ENCODE measurements at places on chromosomes 16 and 17.

GRCh38 chr17:73986641-73987177 is 216.8 kb upstream of the RPL38 start:
- no peak for DNase-seq

- DNase-seq: no peak
Measured at GRCh38 chr16:71916397-71916920, 21.1 kb downstream of the IST1 start.

- DNase-seq: no peak
Measured at GRCh38 chr17:78821961-78822360, 18.7 kb downstream of the USP36 start.

DNA sequence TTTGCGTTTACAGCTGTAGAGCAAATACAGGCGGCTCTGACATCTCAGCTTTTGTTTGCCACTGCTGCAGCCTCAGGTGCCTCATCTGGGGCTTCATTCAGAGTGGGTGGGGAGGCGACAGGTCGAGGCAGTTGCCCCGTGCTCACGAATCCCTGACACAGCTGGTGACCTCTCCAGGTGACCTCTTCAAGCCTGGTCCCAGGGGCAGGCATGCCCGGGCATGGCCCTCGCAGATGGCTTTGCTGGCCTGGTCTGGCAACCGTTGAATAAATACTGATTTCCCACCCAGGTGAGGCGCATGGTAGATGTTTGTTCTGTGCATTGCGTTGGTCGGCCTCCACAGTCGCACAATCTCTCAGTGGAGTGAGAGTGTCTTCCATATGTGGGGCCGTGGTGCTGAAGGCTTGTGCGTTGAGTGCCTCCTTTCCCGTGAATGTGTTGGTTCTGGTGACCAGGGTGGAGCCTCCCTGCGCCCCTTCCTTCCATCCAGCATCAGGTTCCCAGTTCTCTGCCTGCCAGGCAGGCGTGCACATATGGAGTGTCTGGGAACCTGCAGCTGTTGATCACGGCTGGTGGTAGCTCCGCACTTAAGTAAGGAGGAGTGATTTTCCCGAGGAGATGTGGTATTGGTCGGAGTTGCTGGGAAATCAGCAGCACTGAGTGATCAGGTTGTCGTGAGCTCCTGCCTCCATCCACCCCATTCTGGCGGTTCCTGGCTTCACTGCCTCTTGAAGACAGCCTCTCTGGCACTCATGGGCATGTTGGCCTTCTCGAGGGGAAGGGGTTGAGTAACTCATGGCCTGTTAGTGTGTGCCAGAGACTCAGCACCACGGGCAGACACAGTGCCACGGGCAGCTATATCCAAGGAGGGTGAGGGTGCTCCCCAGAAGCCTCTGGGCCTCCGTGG is 149.7 kb downstream of the RPTOR start:
- no peak for DNase-seq

GRCh38 chr16:79362300-79362970 is 238.1 kb downstream of the MAF start:
- no peak for DNase-seq

DNA sequence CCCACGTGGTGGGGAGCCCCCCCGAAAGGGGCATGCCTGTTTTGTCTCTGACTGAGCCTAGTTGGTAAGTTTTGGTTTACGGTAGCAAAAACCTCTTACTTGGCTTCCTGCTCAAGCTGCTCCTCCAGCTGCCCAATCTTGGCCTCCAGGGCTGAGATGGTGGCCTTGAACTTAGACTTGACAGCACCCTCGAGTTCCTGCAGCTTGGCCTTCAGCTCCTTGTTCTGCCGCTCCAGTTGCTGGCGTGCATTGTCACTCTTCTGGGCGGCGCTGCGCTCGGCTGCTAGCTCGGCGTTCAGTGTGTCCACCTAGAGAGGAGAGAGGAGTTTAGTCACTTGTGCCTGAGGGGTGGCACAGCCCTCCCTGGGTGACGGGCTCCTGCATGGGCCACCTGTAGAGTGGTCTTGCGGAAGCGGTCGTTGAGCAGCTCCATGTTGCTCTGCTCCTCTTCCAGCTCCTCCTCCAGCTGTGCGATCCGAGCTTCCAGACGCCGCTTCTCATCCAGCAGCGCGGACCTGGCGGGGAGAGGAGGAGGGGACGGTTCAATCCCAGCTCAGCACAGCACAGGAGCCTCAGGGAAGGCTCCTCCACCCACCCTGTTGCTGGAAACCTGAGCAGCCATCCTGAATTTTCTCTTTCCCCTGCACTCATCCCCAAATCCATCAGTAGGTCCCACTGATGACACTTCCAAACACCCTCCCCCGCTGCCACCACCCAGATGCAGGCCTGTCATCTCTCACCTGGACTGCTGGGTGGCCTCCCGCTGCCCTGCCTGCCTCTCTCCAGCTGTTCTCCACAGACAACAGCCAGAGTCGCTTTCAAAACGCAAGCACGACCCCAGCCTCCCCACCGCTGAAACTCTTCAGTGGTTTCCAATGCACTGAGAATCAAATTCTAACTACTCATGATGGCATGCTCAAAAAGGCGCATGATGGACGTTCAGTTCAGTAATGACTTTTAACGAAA is 44.6 kb downstream of the NDEL1 start:
- peak; percentile 17 for DNase-seq

- no peak for DNase-seq
Measured at GRCh38 chr16:62386411-62386810, 350.2 kb upstream of the CDH8 start.

GRCh38 chr16:22684574-22685458 is 129.1 kb upstream of the HS3ST2 start:
- no peak for DNase-seq

DNA sequence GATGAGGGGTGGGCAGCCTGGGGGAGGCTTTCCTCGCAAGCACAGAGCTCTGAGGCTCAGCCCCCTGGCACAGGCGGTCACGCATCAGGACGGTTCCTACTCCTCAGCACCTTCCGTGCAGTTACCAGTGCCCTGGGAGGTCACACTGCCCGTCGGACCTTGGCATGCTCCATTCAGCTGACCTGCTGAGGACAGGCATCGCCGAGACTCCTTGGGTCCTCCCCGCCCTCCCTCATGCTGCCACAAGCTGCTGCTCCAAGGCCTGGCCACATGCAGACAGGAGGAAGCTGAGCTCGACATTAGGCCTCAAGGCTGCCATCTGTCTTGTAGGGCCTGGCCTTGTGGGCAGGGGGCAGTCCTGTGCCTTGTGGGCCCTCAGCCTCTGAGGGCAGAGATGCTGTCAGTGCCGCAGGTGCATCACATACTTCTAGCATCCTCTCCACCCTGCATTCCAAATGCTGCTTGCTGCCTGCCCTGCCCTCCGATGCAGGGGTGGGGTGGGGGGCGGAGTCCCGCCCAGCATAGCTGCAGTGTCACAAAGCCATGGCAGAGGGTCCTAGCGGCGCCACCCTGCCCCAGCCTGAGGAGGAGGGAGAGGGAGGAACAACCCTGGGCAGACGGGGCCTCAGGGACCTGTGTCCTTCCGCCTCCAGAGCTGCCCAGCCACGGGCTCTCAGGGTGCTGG is 9.3 kb downstream of the C16orf90 start:
- DNase-seq: no peak

Data from ELF-1 (cell line).